Breast epithelium (tissue), 4 donors: ENCODE measurements at places on chromosomes 4 and X. TPM values are rescaled to one million over a fixed set of nuclear protein-coding genes. Genes with fewer than 3 reads are reported as not detected.

GRCh38 chr4:52946855-52947254, 84.7 kb downstream of the RASL11B start:
- DNase-seq, result no peak

GRCh38 chrX:153200462-153200861, 21.4 kb downstream of the MAGEA1 start:
- no peak for DNase-seq

The CITED1 gene
- 24.6 TPM for total RNA-seq

The INPP4B gene
- 113 TPM for total RNA-seq

The MAGEA9 gene
- total RNA-seq, result not detected

DNA sequence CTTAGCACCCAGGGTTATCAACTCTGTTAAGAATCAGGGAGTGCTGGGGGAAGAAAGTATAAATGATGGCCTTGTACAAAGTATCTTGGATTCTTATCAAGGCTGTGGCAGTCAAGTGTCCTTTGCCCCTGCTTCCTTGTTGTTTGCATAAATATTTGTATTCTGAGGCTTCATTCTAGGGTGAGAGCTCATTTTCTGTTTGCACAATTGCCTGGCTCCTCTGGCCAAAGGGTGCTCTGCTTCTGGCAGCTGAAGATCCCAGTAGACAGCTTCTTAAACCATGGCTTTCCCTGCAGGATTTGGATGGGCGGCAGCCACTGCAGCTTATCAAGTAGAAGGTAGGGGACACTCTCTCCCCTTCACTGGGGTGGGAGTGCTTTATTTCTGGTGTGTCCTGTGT, at the start of gene GBA3:
Gene GBA3 (plus strand): TSS at position 202 of the 400 bp plus-strand sequence.
- no peak for DNase-seq

The SSX2B gene
- total RNA-seq, result not detected

The TCEAL8 gene
- 52.2 TPM for total RNA-seq

- DNase-seq, result no peak
These were observed 182.9 kb downstream of the AFAP1 start for GRCh38 chr4:7756561-7757355.

DNA sequence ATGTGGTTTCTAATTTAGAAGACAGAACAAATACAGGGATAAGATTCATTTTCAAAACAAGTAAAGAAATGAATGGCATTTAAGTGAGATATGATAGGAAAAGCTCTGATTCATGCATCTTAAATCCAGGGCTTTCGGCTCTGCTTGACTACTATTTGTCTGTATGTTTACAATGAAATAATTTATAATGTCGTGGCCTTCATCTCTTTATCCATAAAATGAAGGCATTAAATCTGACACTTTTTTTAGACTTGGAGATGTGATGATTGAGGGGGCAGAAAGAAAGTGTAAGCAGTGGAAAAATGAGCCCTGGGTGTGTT, 115.7 kb upstream of the KIT start:
- DNase-seq, result no peak

- no peak for DNase-seq
These were observed 19.6 kb upstream of the CA5B start for GRCh38 chrX:15718283-15718970.

- no peak for DNase-seq
These were observed 251.8 kb upstream of the FTHL17 start for GRCh38 chrX:31323658-31324057.

DNA sequence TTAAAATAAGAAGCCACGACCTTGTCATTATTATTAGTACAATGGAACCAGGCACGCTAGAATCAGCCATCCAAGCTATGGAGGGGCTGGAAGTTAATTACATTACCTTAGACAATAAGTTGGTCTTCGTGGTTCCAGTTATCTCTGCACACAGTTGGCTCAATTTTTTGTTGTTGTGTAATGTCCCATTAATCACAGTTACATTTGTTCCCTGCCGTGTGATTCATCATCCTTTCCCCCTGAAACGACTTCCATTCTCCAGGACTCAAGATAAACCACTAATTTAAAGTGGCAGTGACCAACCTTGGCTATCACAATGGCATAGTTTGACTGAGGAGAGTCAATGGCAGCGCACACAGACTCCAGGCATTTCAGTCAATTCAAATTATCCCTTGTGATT, 905.0 kb downstream of the RAB28 start:
- no peak for DNase-seq

The AFF2 gene
- total RNA-seq, result 5.7 TPM

- no peak for DNase-seq
These were observed 48.5 kb downstream of the MAGEC2 start for GRCh38 chrX:142156567-142156966.

DNA sequence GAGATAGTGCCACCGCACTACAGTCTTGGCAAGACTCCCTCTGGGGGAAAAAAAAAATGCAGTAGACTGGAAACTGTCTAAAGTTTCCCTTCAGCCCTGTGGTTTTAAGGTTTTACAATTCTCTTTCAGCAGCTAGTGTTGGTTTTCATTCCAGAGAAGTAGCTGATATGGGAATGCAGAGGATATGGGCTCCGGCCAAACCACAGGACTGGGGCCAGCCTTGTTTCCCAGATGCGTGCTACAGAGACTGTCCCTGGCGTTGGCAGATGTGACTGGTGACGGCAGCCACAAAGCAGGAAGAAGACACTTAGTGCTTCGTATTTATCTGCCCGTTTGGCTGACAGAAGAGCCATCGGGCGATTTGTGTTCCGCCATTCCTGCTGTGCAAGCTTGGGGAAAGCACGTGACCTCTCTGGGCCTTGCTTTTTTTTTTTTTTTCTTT, 43.2 kb downstream of the ZBTB49 start:
- DNase-seq, result peak; percentile 56

- no peak for DNase-seq
These were observed 1591.7 kb upstream of the ADGRL3 start for GRCh38 chr4:59608466-59608865.

DNA sequence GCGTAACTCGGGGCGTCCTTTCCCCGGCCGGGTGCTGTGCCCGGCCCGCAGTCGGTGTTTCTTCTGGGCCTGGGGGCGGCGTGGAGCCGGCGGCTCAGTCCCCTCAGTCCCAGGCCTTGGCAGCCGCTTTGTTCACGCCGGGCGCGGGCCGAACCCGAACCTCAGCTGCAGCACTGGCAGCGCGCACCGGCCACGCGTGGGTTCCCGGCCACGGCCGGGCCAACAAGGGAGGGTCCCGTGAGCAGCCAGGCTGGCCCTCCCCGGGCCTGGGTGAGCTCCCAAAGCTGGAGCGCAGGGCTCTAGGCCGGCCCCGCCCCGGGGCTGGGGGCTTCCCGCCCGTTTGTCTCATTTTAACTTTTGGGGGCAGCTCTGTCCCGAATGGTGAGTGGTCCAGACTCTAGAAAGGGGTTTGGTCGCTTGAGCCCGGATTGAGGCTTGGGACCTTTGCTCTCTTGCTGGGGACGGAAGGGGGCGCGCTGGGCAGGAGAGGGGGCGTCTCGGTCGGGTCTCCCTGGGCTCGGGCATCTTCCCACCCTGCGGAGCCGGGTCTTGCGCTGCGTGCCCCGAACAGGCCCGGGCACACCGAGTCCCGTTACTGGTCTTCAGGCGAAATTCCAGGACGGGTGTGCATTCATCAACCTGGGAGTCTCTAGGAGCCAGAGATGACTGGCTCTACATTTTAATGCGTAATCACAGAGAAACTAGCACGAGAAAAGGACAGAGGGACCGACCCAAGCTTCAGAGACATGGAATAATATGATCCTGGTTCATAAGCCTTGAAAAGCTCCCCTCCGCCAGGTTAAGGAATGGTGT, 177.1 kb downstream of the CBR4 start:
- DNase-seq, result peak; percentile 67

DNA sequence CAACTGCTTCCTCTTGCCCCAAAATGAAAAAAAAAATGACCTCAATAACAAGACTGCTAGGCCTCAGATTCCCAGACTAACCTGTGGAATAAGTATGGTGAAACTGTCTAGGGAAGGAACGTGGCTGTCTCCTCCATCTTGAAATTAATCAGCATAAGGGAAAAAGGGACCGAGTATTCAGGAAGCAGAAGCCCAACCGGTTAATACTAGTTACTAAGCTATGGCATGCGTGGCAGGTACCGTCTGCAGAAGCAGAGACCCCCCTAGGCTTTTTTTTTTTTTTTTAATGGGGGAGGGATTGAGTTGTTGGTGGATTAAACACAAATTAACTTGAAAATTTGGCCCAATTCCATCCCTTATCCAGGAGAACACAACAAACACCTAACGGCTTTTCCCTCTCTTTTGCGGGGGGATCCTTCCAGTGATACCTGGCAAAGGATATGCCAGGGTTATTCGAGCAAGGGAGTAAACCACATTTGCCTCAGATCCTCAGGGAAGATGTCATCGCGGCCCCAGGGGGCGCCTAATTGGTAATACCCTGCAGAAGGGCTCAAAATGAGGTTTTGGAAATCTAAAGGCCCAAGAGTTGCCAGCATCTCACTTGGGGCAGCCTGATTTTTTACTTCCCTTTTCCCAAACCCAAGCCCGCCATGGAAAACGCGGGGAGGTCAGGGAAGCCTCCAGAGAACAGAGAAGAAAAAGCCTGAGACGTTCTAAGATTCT, 893 bp downstream of the RLIM start:
- no peak for DNase-seq

The ADH6 gene
- not detected for total RNA-seq

The SLC4A4 gene
- 1.4 TPM for total RNA-seq

GRCh38 chrX:104482757-104483156, 83.2 kb upstream of the IL1RAPL2 start:
- DNase-seq, result no peak

- no peak for DNase-seq
These were observed 12.7 kb upstream of the ACSL1 start for GRCh38 chr4:184838249-184839074.

The TLL1 gene
- total RNA-seq, result 4.0 TPM

The MAGEA3 gene
- total RNA-seq, result not detected

The DUSP9 gene
- 0.73 TPM for total RNA-seq

DNA sequence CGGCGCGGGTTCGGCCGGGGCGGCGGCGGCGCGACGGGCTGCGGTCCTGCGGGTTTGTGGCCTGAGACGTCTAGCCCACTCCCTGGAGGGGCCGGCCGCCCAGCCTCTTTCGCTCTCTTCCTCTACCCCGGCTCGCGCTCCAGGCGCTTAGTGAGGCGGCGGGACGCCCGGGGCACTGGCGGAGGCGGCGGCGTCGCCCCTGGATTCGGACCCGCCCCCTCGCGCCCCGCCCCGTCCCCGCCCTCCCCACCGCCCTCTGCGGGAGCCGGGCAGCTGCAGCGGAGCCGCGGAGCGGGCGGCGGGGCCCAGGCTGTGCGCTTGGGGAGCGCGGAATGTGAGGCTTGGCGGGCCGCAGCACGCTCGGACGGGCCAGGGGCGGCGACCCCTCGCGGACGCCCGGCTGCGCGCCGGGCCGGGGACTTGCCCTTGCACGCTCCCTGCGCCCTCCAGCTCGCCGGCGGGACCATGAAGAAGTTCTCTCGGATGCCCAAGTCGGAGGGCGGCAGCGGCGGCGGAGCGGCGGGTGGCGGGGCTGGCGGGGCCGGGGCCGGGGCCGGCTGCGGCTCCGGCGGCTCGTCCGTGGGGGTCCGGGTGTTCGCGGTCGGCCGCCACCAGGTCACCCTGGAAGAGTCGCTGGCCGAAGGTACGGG, at the start of gene BMP2K:
Gene BMP2K (plus strand): TSS at position 272 of the 650 bp plus-strand sequence. CDS start 194 bp downstream, at position 466.
- peak; percentile 78 for DNase-seq

DNA sequence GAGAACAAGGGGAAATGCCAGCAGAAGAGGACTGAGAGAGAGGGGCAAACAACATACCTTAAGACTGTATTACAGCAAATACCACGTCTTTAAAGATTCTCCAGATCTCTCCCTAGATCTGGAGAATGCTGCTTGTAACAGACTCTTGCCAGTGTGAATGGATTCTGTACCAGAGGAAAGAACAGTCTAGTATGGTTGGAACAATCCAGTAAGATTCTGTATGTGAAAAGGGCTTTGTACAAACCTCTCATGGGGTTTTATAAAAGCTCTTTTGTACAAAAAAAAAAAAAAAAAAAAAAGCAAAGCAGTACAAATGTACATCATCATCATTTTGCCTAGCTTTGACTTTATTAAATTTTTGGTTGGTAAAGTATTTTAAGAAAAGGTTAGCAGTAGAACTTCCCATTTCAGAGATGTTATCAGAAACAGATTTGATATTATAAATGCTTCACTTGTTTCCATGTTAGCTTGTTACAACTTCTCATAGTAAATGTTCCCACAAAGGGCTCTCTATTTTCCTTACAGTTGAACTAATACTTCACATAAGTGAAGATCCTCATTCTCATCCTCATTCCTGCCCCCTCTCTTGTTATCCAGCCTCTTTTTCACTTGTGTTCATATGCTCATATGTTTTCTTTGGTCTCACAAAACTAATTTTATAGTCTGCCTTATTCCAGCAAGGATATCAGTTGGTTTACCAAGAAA, 144.2 kb downstream of the EDA start:
- DNase-seq, result no peak

DNA sequence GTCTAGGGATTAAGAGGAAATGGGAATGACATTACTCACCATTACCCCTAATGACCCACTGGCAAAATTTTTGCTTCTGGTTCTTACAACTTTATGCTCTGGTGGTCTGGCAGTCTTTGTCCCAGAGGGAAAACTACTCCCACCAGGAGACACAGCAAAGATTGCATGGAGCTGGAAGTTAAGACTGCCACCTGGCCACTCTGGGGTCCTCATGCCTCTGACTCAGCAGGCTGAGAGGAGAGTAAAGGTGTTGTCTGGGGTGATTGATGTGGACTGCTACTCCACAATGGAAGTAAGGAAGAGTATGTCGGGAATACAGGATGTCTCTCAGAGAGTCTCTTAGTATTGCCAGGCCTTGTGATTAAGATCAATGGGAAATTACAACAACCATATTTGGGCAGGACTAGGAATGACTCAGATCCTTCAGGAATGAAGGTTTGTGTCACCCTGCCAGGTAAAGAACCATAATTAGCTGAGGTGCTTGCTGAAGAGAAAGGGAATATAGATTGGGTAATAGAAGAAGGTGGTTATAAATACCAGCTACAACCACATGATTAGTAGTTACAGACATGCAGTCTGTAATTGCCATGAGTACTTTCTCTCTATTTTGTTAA, 215.5 kb downstream of the GPAT3 start:
- no peak for DNase-seq

The SSX4B gene
- total RNA-seq, result not detected

The HNRNPH2 gene
- total RNA-seq, result 48.5 TPM

- DNase-seq, result no peak
These were observed 314.7 kb downstream of the LDB2 start for GRCh38 chr4:16583764-16584163.

GRCh38 chr4:184198190-184198589, 19.5 kb downstream of the ENPP6 start:
- no peak for DNase-seq

DNA sequence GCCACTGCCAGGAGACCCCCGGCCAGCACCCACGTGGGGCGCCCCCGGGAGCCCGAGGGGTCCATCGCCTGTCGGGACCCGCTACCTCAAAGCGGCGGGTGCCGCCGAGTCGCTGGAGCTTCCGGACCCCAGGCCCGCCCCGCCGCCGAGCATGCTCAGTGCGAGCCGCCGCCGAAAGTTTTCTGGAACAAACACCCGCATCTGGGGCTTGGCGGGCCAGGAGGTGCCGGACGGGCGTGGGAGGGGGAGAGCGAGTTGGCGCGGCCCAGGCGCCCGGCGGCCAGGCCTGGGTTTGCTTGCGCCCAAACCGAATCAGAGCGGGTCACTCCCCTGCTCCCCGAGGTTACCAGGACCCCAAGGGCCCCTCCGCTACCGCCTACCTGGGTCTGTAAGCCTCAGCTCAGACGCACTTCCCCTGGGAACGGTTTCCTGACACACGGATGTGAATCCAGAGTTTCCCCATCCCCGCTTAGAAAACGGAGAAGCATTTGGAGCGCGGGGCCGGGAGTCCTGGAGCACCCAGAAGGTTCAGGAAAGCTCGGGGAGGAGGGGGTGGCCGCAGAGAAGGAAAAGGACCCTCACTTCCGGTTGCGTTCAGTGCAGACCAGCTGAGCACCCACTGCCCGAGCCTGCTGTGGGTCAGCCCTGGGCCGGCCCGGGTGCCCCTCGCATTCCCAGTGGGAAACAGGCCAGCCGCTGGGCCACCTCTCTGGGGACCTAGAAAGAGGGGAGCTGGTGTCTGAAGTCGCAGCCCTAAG, at the start of gene EVC2:
Gene EVC2 (minus strand): TSS at position 111 of the 758 bp plus-strand sequence. CDS start 46 bp downstream, at position 65.
- peak; percentile 57 for DNase-seq
